Germinal center (tissue), 1 donor: ENCODE measurements at places on chromosomes 3 and 15.

DNA sequence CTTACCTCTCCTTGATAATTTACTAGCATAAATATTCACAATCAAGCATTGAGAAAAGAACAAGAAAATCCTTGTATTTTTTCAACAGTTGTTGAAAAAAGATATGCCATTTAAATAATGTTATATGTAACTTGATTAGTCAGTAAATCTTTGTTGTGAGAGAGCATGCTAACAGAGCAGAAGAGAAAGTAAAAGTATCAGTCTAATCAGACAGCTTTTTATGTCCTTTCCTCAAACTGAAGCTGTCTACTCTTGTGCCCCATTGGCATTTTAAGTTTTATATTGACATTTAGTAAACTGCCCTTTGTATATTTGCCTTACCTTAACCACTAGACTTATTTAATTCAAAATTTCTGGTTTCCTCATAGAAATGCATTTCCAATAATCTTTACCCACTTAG is 668.7 kb downstream of the OTOL1 start:
- DNase-seq, result no peak

DNA sequence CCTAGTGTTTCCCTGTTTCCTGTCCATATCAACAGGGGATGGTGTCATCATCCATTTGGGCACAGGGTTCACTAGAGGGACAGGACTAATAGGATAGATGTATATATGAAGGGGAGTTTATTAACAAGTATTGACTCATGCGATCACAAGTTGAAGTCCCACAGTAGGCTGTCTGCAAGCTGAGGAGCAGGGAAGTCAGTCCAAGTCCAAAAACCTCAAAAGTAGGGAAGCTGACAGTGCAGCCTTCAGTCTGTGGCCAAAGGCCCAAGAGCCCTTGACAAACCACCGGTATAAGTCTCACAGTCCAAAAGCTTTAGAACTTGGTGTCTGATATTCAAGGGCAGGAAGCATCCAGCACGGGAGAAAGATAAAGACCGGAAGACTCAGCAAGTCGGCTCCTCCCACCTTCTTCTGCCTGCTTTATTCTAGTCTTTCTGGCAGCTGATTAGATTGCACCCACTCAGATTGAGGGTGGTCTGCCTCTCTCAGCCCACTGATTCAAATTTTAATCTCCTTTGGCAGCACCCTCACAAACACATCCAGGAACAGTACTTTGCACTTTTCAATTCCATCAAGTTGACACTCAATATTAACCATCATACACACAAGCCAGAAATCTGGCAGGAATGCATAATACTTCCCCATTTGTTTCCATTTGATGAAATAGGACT is 43.4 kb downstream of the CD200 start:
- DNase-seq, result no peak

GRCh38 chr3:128112357-128112968 is 11.1 kb downstream of the RUVBL1 start:
- no peak for DNase-seq

DNA sequence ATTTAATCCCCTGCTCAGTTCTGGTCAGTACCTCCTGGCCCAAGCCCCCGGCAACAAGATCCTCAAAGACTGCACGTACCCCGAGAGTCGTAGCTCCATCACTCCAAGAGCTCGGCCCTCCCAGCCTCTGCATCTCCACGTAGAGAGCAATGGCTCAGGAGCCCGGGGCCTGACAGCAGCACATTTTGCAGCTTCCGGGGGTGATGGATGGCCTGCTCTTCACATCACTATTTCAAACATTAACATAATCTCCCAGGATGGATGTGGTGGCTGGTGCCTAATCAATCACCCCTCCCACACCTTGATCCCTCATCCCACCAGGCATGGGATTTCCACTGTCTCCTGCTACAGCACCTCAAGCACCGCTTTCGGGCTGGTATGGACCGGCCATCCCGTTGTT is 28.1 kb downstream of the CACNA2D2 start:
- DNase-seq, result no peak

GRCh38 chr3:56291953-56292352 is 176.3 kb downstream of the ERC2 start:
- no peak for DNase-seq

DNA sequence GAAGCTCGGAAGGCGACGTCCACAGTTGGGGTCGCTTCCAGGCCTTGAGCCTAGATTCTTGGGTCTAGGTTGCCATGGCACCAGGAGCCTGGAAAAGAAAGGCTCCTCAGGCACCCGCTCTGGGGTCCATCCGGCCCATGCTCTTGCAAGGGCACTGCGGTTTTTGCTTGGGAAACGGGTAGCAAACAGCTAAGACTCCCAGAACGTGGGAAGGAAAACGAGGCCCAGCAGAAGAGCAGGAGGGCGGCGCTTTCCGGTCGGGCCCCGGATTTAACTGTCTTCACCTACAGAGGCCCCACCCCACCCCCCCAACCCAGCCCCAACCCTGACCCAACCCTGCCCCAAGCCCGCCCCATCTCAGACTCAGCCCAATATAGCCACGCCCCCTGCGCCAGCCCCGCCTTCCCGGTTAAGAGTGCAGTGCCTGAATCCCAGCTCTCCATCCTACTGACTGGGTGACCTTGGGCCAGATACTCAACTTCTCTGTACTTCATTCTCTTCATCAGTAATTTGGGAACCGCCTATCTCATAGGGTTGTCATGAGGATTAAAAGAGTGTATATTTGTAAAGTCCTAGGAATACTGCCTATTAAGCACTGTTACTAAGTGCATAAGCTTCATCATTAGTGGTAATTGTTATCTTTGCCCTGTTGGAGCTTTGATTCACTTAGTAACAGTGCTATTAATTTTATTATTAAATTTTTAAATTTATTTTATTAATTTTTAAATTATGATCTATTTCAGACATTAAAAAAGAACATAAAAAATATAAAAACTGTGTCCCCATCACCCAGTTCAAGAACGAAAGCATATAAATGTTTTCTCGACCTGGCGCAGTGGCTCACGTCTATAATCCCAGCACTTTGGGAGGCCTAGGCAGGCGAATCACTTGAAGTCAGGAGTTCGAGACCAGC is 28.4 kb upstream of the SMAD6 start:
- DNase-seq, result peak; percentile 81
